Tibial nerve (tissue), 4 donors: ENCODE measurements at places on chromosomes 12 and 14.

DNA sequence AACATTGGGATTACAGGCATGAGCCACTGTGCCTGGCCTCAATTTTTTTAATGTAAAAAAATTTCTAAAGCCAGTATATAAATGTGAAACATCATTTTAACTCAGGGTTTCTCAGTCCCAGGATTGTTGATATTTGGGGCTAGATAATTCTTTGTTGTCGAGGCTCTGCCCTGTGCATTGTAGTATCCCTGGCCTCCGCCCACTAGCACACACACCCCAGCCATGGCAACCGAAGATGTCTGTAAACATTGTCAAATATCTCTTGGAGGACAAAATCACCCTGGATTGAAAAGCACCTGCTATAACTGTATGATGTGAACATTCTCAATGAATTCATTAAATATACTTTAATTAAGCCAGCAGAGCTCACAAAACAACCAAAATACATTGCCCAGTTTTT is 8.4 kb upstream of the CIT start:
- no peak for DNase-seq

DNA sequence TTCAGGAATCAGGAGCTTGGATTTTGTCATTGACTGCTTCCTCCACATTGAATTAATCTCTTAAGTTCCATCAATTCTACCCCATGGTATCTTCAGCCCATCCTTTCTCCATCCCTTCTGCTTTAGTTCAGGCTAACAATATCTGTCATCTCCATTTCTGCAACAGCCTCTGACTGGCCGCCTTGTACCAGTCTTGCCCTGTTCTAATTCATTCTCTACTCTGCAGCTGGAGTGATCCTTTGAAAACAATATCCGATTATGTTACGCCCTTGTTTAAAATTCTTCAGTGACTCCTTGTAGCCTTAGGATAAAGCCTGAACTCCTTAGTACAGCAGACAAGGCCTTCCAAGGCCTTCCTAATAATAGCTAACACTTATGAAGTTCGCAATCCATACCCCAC is 170.2 kb downstream of the ETV6 start:
- DNase-seq = no peak

DNA sequence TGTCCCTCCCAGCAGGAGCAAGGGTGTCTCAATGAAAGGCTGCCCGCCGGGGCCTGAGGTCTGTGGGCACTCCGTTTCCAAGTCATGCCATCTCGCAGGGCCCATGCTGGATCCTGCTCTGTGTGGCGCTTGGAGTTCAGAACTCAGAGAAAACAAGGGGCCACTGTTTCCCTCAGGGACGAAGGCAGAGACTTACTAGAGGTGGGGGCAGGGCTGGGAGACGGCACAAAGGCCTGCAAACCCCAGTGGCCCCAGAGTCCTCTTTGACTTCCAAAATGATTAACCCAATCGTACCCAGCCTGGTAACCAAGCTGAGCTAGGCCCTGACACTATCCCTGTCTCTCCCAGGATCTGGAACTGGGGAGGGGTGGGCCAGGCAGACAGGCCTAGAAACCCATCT is 95.8 kb downstream of the ITPK1 start:
- no peak for DNase-seq

- no peak for DNase-seq
Observed at GRCh38 chr14:87732562-87732961, 260.4 kb downstream of the GALC start.

DNA sequence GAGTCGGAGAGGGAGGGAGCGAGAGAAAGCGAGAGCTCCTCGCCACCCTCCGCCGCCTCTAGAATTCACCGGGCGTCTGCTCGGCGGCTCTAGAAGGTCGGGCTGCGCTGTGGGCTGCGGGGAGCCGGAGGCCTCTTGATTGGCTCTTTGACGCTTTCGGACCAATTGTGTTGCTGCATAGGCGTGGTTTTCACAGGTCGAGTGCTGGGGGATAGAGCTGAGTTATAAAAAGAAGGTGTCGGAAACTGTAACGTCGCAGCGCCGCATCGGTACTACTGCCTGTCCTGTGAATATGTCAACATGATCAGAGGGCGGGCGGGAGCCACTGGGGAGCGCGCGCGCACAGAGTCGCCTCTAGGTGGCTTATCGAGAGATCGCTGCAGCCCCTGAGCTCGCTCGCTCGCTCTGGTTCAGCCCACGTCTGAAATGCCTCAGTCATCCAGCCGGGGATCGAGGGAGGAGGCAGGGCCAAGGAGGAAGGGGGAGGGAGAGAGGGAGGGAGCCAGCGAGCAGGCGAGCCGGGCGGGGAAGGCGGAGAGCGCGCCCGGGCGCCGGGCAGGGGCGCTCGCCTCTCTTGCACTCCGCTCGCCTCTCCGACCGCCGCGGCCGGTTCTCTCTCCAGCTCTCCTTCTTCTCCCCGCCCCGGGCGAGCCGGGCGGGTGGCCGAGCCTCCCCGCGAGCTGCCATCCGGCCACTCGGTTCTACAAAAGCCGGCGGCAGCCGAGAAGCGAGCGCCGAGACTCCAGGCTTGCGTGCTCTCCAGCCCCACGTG is at the start of gene TBX3:
TSS of gene TBX3 (minus strand) at position 78 of the 772 bp plus-strand sequence. CDS start 975 bp downstream, outside the sequence.
- DNase-seq = peak; percentile 90

DNA sequence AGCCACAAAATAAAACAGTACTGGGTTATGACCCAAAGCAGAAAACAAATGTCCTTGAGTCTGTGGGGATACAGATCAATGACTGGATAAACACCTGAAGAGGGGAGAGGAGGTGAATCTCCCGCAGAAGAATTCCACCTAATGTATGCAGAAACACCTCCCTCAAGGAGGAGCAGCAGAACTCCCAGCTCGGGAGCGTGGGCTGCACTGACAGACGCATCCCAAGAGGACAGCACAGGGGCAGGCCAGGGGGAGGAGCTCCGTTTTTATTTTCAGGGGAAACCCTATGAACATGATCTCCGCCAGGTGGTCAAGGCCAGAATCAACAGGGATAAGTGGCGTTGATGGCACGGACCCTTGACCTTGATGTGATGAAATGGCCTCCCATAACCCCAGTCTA is 41.8 kb upstream of the PPP2R5C start:
- no peak for DNase-seq

DNA sequence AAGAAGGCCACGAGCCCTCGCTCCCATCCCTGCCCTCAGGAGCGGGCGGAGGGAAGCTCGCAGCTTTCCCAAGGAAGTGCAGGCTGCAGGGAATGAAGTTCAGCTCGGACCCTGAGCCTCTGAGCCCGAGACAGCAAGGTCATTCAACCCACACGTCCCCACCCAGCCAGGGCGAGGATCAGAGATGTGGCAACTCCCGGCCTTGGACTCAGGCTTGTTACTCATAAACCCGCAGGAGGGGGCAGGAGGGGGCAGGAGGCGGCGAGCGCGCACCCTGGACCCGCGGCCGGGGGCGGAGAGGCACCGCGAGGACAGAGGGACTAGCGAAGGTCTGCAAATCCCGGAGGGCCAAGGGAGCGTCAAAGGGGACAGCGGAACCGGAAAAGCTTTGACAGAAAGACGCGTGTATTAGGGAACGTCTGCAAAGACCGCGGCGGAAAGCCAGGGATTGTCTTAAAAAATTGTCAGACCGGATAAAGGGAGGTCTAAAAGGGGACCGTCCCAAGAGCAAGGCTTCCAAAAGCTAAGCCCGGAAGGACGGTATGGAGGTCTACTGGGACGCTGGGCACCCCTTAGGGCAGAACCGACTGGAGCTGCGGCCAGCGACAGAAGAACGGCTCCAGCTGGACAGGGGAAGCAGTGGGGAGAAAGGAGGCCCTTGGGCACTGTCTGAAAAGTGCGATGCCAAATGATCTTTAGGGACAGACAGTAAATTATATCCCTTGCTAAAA is 611 bp upstream of the DCAF11 start:
- peak; percentile 74 for DNase-seq

GRCh38 chr14:105541218-105541875 is 15.0 kb downstream of the TMEM121 start:
- no peak for DNase-seq

GRCh38 chr14:23631234-23631633 is 4.9 kb upstream of the DHRS2 start:
- no peak for DNase-seq

GRCh38 chr12:106629797-106630659 is 47.2 kb downstream of the RFX4 start:
- DNase-seq = no peak

GRCh38 chr12:128078301-128078971 is 188.5 kb upstream of the TMEM132C start:
- DNase-seq = no peak

- no peak for DNase-seq
Observed at GRCh38 chr14:91364524-91365270, 52.9 kb downstream of the CCDC88C start.

DNA sequence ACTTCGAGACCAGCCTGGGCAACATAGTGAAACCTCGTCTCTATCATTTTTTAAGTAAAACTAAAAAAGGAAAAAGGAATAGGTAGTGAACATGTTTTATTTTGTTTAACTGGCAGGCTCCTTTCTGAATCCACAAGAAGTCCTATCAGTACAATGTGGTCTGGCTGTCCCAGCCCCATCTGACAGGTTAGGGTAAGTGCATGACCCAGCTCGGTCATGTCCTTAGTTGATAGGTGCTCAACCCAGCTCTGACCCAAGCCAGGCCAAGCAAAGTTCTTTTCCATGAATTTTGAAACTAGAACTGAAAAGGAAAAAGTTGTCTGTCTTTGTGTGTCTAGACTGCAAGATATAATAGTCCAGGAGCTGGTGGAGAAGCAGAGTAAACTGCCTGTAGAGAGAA is 4.7 kb upstream of the NRDE2 start:
- no peak for DNase-seq

- no peak for DNase-seq
Observed at GRCh38 chr12:106982229-106982628, 4.7 kb downstream of the MTERF2 start.

GRCh38 chr14:22549981-22550673 is 38.9 kb downstream of the DAD1 start:
- DNase-seq = no peak

DNA sequence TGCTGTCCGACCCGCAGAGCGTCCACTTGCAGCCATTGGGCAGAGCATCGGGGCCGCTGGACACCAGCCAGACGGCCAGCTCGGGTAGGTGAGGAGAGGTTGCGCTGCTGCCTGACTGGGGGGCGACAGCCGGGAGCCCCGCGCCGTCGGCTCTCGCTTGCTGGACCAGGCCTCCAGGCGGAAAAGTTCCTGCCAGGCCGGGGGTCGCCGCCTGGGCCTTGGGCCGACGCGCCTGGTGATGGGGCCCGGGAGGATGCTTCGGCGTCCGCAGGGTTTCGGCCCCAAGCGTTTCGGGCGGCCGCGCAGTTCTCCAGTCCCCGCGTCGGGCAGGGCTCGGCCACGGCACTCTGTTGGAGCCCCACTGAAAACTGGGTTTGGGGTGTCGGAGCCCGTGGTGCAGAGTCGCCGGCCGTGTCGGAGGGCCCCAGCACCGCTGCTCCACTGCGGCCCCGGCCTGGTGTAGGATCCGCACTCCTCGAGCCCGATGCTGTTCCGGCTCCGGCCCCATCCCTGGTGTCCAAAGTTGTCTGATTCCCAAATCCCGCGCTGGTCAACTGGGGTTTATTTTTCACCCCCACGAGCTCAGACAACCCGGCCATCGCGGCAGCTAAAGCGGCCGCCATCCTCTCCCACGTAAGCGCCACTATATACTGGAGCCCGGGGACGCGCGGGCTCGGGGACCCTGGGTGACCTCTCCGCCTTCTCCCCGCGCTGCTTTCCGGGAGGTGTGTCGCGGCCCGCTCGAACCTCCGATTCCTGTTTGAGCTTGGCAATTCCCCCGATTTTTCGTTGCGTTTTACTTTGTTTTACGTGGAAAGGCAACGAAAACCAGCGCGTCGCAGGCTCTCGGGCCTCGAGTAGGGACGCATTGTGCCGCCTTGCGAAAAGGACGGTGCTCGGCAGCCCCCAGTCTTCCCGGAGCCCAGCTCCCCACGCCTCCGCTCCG is 872 bp downstream of the VSX2 start:
- DNase-seq = no peak

- no peak for DNase-seq
Observed at GRCh38 chr14:77475432-77476115, 17.7 kb downstream of the AHSA1 start.

DNA sequence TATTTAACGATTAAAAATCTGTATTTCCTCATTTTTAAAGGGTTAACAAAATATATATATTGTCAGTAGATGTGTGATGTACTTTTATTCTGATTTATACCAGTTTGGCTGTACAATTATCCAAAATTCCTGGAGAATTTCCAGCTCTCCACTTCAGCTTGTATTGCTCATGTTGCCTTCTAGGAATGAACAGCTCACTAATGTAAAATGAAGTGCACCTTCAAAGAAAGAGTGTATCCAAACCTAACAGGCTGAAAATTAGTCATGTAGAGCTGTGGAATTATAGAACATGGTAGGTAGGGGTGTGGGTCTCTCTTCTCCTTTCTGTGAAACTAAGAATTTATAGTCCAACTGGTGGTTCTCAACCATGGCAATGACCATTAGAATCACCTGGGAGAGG is 362.0 kb downstream of the ETNK1 start:
- no peak for DNase-seq

- DNase-seq = no peak
Observed at GRCh38 chr12:117733549-117733805, 235.3 kb downstream of the KSR2 start.

GRCh38 chr14:105325303-105325702 is 10.8 kb downstream of the PACS2 start:
- DNase-seq = no peak

- DNase-seq = no peak
Observed at GRCh38 chr12:65199604-65200003, 30.2 kb downstream of the LEMD3 start.

- no peak for DNase-seq
Observed at GRCh38 chr12:38785381-38785780, 120.0 kb downstream of the CPNE8 start.

DNA sequence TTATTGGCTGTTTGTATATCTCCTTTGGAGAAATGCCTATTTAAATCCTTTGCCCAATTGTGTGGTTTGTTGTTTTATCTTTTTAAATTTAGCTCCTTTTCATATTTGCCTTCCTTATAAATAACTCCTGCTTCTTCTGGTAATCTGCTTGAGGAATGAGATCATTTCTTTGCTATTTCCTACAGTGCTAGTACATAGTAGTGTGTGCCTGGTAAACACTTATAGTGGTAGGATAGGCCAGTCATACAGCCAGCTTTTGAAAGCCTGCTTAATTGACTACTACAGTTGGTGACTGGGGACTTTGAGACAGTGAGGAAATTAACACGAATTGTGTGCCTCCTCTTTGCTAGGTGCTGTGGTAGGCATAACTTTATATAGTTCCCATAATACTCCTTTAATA is 68.7 kb downstream of the BORCS5 start:
- no peak for DNase-seq

DNA sequence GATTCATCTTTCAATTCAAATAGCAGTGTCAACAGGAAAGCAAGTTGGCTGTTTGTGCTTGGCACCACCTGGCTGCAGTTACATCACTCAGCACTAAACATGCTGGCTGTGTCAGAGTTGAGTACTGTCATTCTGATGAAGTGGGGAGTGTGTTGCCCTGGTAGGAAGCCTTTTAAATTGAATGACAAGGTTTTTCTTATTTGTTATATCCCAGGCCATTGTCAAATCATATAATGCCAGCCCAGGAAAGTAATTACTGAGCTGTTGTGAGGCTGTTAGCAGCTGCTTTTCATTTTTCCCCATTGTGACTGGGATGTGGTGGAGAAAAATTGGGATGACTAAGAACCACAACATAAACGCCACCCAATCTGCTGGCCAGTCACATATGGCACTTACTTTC is 106.5 kb upstream of the PRKD1 start:
- DNase-seq = no peak

GRCh38 chr12:27185234-27186021 is 58.7 kb upstream of the STK38L start:
- DNase-seq = no peak
